Stimulated activated CD4-positive, alpha-beta T cell treated with anti-CD3 and anti-CD28 coated beads, TNF-alpha, amount 100 ng/mL, for 24 hours (primary cell): ENCODE measurements at places on chromosomes 4 and X.

DNA sequence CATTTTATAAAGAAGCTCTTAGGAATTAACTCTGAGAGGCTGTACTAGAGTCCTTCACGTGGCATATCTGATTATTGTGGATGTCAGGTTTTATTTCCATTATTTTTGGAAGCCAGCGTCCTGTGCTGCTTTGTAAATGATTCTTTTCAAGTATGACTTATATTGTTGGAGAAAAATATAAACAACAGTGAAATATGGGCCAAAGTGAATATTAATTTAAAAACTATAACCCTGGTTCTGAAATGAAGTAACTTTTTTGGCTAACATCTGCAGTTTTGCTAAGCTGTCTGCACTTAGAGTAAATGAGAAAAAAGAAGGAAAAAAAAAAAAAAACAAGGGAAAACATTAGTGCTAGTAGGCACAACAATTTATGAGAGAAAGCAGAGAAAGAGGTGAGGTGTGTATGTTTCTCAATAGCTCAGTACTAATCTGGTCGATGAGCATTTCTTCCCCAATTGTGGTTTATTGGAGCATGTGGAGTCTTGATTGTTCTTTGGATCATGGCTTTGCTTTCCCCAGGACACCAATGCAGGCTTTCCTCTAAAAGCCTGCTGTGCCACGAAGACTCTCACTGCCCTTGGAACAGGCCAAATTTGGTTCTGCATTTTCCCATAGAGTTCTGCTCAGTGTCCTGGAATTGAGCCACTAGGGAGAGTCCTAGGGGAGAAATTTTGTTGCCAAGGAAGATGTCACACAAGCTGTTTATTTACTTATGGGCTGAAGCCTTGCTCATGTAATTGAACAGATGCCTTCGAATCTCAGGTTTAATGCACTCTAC, 273.3 kb downstream of the DKK2 start:
- no peak for DNase-seq

DNA sequence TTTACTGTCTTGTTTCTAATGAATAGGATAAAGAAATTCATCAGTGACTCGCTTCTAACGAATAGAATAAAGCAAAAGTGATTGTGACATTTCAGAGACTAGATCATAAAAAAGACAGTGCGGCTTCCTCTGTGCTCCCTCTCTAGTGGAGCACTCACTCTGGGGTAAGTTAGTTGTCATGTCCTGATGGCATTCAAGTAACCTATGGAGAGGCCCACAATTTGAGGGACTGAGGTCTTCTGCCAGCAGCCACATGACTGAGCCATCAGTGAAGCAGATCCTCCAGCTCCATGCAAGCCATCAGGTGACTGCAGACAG, 72.4 kb downstream of the YIPF6 start:
- DNase-seq: no peak

- DNase-seq: no peak
Measured at GRCh38 chr4:112128452-112128851, 16.8 kb upstream of the FAM241A start.

GRCh38 chr4:99436976-99437722, 2.0 kb upstream of the ADH7 start:
- no peak for DNase-seq

DNA sequence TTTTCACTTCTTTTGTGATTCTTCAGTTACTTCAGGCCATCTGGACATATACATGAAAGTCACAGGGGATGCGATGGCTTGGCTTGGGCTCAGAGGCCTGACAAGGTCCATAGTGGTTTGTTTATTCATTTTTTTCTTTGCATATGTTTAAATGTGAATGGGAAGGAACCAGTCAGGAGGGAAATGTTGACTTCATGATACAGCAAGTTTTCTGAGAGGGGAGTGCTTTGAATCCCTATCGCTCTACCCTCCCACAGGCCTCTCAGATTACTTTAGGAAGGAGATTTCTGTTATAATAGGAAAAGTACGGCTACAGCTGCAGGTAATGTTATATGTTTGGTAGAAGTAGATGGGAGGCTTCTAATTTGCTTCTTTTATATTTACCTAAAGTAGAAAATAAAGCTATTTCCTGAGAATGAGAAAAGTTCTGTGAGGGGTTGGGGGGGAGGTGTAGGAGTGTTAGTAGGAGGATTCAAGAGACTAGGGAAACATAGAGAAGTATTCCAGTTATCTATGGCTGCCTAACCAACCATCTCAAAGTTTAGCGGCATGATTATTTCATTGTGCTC, 322.9 kb downstream of the RAPGEF2 start:
- no peak for DNase-seq

DNA sequence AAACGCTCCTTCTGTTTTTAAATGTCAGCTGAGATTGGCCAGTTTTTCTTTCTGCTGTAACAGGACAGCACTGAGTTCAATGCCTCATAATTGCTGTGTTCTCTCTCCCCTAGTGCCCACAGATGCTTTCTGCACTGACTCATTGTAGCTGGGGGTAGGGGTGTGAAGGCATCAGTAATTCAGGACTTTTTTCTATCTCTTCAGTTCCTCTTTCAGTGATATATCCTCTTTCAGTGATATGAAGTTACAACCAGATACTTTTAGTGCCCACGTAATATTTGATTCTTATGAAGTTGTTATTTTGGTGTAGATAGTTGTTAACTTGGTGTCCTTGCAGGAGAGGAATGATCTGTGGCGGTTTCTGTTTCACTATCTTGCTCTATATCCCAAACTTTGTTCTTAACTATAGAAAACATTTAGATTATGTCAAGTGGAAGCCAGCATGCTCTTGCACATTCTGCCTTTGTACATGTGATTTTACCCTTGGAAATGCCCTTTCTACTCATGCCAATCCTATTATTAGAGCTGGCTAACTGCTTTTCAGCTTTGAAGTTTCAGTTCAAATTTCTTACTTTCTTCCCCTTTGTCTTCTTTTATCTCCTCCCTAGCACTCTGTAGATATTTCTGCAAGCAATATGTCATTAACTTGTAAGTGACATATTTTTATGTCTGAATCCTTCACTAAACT, 1258.4 kb downstream of the FAM133A start:
- DNase-seq: no peak

- no peak for DNase-seq
Measured at GRCh38 chr4:8362483-8362882, 78.0 kb downstream of the ACOX3 start.

GRCh38 chr4:154593868-154594267, 3.3 kb upstream of the FGA start:
- DNase-seq: no peak

- no peak for DNase-seq
Measured at GRCh38 chr4:78311306-78311705, 240.3 kb upstream of the ANXA3 start.

- DNase-seq: no peak
Measured at GRCh38 chr4:121156822-121157769, 7.0 kb downstream of the TNIP3 start.

- DNase-seq: no peak
Measured at GRCh38 chrX:73127700-73128241, 48.5 kb upstream of the PABPC1L2A start.

GRCh38 chr4:42906891-42907759, 14.6 kb downstream of the GRXCR1 start:
- no peak for DNase-seq

- no peak for DNase-seq
Measured at GRCh38 chr4:8364141-8364540, 76.4 kb downstream of the ACOX3 start.

GRCh38 chr4:123598331-123598730, 201.7 kb downstream of the SPRY1 start:
- no peak for DNase-seq

- no peak for DNase-seq
Measured at GRCh38 chr4:90798948-90799347, 671.8 kb downstream of the CCSER1 start.
